Activated CD8-positive, alpha-beta T cell treated with anti-CD3 and anti-CD28 coated beads for 36 hours (primary cell): ENCODE measurements at places on chromosomes 5 and 9. TPM values are rescaled to one million over a fixed set of nuclear protein-coding genes. Genes with fewer than 3 reads are reported as not detected.
A peak's percentile ranks its signal among the peaks of the same experiment; 100 is the strongest.

PHF2 gene
- 13.1 TPM for total RNA-seq

MEIKIN gene
- total RNA-seq: not detected

SLC34A3 gene
- total RNA-seq: not detected

FAM78A gene
- 36.2 TPM for total RNA-seq

ZFP2 gene
- total RNA-seq: 0.69 TPM

CCNJL gene
- not detected for total RNA-seq

TLX3 gene
- not detected for total RNA-seq

C9orf153 gene
- total RNA-seq: 0.16 TPM

C5orf58 gene
- total RNA-seq: not detected

CTNND2 gene
- not detected for total RNA-seq

- H3K27me3 ChIP-seq: peaks cover 4% of the 10 kb centered on the region
- no peak overlapping the region for H3K27ac ChIP-seq
- H3K4me1 ChIP-seq: no peaks in the 10 kb centered on the region
- no peaks in the 10 kb centered on the region for H3K36me3 ChIP-seq
- no peak overlapping the region for H3K4me3 ChIP-seq
Measured at GRCh38 chr5:124591583-124591982, 154.9 kb downstream of the ZNF608 start.

DNA sequence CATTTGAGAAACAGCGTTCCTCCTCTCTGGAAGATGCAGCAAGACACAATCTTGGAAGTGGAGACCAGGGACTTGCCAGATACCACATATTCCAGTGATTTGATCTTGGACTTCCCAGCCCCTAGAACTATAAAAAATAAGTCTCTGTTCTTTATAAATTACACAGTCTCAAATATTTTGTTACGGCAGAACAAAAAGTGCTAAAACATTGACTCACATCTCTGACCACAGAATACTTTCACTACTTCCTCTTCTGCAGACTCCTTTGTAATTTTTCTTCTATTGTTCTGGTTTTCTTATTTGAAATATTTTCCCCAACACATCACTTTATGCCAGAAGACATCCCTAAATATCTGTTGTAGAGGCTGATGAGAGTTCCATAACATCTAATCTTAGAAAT lies 706.1 kb upstream of the CDH18 start:
- H3K27me3 ChIP-seq: no peaks in the 10 kb centered on the region
- H3K4me1 ChIP-seq: no peaks in the 10 kb centered on the region
- no peaks in the 10 kb centered on the region for H3K36me3 ChIP-seq
- H3K4me3 ChIP-seq: no peak overlapping the region
- no peak for DNase-seq

DNA sequence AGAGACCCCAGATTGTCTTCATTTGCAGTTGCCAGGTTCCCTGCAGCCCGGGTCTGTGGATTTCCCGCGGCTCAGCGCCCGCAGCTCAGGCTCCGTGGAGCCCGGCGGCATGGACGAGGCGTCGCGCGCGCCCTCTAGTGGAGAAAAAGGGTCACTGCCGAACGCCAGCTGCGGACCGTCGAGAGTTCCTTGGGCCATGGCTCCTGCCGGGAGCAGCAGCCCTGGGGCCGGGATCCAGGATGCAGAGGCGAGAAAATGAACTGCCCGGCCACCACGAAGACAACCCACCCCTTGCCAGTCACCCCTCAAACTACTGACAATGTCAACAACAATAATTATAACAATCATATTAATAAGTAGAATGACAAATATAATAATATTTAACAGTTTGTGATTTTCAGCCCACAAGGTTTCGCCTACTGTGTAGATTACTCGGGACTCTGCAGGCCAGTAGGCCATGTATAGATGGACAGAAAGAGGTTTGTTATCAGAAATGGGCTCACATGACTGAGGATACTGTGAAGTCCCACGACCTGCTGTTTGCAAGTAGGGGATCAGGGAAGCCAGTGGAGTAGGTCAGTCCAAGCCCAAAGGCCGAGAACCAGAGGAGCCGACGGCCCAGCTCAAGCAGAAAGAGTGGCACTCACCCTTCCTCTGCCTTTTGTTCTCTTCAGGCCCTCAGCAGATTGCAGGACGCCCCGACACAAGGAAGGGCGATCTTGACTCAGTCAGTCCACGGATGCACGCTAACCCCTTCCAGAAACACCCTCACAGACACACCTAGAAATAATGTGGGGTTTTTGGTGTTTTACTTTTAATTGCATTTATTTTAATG lies 43.1 kb downstream of the BOD1 start:
- peaks cover 17% of the 10 kb centered on the region for H3K27me3 ChIP-seq
- no peak overlapping the region for H3K4me3 ChIP-seq
- no peak overlapping the region for H3K27ac ChIP-seq
- DNase-seq: peak; percentile 67
- no peaks in the 10 kb centered on the region for H3K36me3 ChIP-seq
- peaks cover 3% of the 10 kb centered on the region for H3K4me1 ChIP-seq

DNA sequence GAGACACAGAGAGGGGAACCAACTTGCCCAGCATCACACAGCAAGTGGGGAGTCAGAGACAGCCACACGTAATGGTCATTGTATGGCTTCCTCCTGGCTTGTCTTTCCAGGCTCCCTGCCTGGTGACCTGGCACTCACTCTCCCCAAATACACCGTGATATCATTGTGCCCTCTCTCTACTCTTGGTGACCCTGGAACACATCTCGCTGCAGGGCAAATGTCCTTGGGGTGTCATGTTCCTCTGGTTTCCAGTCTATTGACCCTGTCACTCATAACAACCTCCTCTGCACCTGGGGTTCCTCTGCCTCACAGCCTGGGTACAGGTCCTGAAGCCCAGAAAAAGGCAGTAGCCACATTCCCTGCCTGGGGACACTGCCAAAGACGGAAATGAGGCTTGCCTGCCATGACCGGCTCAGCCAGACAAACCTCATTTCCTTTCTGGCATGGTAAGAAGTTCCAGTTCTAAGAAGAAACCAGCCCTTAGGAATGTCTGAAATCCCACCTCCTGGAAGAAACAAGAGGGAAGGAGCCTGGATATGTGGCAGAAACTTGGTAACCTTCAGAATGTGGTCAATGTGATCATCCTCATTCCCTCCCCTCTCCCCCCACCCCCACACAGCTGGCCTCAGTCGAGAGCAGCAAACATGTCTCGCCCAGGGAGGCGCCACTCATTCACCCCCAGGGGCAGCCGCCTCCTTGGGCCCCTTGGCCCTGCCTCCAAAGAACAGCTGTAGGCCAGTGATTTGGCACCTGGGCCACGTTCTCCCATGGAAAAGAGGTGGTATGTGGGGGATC lies 30.6 kb upstream of the SMU1 start:
- no peak overlapping the region for H3K4me3 ChIP-seq
- DNase-seq: no peak
- H3K4me1 ChIP-seq: peaks cover 10% of the 10 kb centered on the region
- no peak overlapping the region for H3K27ac ChIP-seq
- no peaks in the 10 kb centered on the region for H3K36me3 ChIP-seq
- no peaks in the 10 kb centered on the region for H3K27me3 ChIP-seq

DNA sequence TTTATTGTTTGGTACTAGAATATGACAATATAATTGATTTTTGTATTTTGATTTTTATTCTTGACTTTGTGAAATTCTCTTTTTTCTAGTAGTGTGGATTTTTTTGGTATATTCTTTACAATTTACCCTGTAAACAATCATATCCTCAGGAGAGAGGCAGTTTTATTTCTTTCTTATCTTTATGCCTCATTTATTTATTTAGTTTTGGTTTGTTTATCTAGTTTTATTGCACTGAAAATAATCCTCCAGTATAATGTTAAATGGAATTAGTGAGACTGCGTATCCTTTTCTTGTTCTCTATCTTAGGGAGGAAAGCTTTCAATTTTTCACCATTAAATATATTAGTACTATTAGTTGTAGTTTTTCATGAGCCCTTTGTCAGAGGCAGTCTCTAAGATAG lies 109.4 kb downstream of the MACROH2A1 start:
- H3K4me3 ChIP-seq: no peak overlapping the region
- no peak overlapping the region for H3K27ac ChIP-seq
- H3K4me1 ChIP-seq: no peaks in the 10 kb centered on the region
- peaks cover 22% of the 10 kb centered on the region for H3K27me3 ChIP-seq
- DNase-seq: no peak

- H3K4me1 ChIP-seq: peaks cover 6% of the 10 kb centered on the region
- DNase-seq: no peak
- no peak overlapping the region for H3K4me3 ChIP-seq
Measured at GRCh38 chr5:127580731-127581130, 63.3 kb downstream of the PRRC1 start.

DNA sequence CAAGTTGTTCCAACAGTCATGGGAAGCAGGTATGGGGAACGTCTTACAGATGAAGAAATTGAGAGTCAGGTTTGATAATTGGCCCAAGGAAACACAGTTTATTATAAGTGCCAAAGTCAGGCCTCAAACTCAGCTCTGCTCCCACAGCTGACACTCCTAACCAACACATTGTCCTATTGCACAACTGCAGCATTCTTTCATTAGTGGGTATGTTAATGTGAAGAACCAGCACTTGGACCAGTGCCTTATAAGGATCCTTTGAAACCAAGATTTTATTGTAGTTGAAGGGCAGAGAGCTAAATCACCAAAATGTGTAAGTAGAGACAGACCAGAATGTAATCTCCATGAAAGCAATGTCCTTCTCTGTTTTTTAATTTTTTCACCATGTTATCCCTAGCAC lies 56.1 kb downstream of the GRIA1 start:
- no peak for DNase-seq
- peaks cover 2% of the 10 kb centered on the region for H3K27me3 ChIP-seq
- no peaks in the 10 kb centered on the region for H3K36me3 ChIP-seq
- no peak overlapping the region for H3K27ac ChIP-seq
- no peaks in the 10 kb centered on the region for H3K4me1 ChIP-seq

DNA sequence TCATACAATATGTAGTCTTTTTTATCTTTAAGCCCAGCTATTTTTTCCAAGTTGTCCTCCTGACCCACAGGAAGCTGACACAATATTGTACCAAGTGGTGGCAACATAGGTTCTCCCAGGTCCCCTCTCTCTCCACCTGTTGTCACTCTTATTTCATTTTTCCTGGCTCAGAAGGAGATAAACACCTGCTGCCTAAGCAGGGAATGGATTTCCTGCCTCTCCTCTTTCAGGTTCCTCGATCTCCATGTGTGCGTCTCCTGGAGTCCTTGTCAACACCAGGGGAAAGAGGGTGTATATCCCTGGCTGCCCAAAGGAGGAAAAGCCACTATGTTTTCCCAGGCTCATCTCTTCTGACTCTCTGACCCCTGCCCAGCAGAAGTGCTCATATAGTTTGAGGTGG lies 81.8 kb upstream of the KLF9 start:
- no peak overlapping the region for H3K4me3 ChIP-seq
- H3K4me1 ChIP-seq: peaks cover 14% of the 10 kb centered on the region
- peaks cover 7% of the 10 kb centered on the region for H3K27me3 ChIP-seq
- H3K36me3 ChIP-seq: no peaks in the 10 kb centered on the region

GRCh38 chr9:19028835-19029451 lies 4.1 kb downstream of the SAXO1 start:
- no peaks in the 10 kb centered on the region for H3K36me3 ChIP-seq
- peak; percentile 41 for DNase-seq
- H3K27ac ChIP-seq: no peak overlapping the region
- H3K4me1 ChIP-seq: peaks cover 7% of the 10 kb centered on the region

GRCh38 chr9:4796988-4797853 lies 4.5 kb downstream of the RCL1 start:
- H3K36me3 ChIP-seq: peaks cover 29% of the 10 kb centered on the region
- no peak overlapping the region for H3K4me3 ChIP-seq
- peaks cover 48% of the 10 kb centered on the region for H3K4me1 ChIP-seq
- no peak overlapping the region for H3K27ac ChIP-seq
- no peaks in the 10 kb centered on the region for H3K27me3 ChIP-seq
- peak; percentile 18 for DNase-seq

DNA sequence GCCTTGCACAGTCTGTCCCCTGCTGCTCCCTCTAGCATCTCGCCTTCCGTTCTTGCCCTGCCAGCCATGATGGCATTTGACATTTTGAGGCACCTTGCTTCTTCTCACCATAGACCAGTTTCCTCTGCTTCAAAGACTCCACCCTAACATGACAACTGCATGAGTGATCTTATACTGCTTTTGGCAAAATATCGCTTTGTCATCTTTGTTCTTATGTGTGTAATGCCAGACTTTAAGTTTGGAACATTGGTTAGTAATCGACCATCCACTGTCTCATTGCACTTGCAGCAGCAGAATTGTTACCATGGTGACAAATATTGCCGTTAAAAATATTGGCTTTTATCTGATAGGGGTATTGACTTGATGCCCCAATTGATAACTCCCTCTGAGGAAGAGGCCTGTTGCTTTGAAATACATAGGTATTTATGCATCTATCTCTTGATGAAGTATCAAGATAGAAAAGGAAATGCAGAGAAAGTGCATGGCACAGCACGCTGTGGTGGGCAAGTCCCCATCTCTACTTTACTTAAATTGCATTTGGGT lies 6.8 kb downstream of the GARIN3 start:
- DNase-seq: peak; percentile 70
- peaks cover 9% of the 10 kb centered on the region for H3K36me3 ChIP-seq
- H3K27me3 ChIP-seq: no peaks in the 10 kb centered on the region
- peak overlapping the region; percentile 54 for H3K4me3 ChIP-seq

DNA sequence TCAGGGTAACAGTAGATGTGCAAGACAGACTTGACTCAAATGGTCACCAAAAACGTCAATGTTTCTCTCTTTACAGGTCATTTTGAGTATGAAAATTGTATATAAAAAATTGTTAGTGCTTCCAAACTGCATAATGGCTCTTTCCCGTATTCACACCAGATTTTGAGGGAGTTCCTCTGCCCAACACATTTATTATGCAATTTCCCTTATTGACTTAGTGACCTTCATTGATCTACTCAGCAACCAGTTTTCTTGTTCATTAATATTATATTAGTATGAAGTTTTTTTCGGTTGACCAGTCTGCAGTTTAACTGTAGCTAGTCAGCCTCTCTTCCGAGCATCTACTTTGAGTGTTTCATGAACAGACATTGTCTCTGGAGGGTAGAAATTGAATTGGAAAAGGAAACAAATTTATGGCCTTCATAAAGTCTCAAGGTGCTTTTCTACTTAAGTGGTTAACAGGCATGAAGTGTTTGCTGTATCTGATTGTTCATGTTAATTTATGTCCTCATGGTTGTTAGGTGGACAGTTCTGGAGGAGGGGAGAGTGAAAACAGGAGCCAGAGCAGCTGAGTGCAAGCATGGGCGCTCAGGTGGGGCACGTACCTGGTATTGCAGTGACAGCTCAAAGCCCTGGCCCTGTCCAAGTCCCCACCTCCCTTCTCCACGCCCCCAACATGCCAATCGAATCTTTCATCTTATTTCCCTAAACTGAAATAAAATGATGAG lies 240.2 kb downstream of the RFK start:
- no peak for DNase-seq
- H3K27me3 ChIP-seq: no peaks in the 10 kb centered on the region
- H3K4me1 ChIP-seq: no peaks in the 10 kb centered on the region

DNA sequence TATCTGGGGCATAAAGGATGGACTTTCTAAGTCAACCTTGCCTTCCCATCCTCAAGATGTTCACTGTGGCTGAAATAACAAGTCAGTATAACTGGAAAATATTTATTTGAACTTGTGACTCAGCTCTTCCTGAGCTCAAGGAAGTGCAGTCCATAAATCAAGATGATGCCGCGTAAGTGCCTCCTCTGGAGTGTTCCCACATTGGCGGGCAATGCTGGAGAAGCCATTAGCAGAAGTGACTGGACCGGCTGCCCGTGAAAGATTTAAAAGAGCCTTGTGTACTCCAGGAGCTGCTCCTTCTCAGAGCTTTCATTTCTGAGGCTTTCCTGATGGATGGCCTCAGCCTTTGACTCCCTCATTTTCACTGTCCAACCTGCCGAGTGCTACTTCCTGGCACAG lies 17.4 kb downstream of the TMOD1 start:
- H3K4me3 ChIP-seq: no peak overlapping the region
- H3K4me1 ChIP-seq: no peaks in the 10 kb centered on the region
- peaks cover 27% of the 10 kb centered on the region for H3K27me3 ChIP-seq
- no peak for DNase-seq

GRCh38 chr9:91949392-91949945 lies 559 bp downstream of the ROR2 start:
- peaks cover 60% of the 10 kb centered on the region for H3K27me3 ChIP-seq
- no peak overlapping the region for H3K4me3 ChIP-seq
- DNase-seq: no peak
- H3K27ac ChIP-seq: no peak overlapping the region
- no peaks in the 10 kb centered on the region for H3K36me3 ChIP-seq
- peaks cover 4% of the 10 kb centered on the region for H3K4me1 ChIP-seq
